ENCODE measurements at places on chromosomes 11 and 22. TPM values are rescaled to one million over a fixed set of nuclear protein-coding genes. Genes with fewer than 3 reads are reported as not detected.

KREMEN1 gene
- polyA plus RNA-seq: 2.8 TPM

GPR83 gene
- polyA plus RNA-seq: 0.74 TPM

SCUBE2 gene
- 9.9 TPM for polyA plus RNA-seq

OR51B2 gene
- not detected for polyA plus RNA-seq

APOL1 gene
- not detected for polyA plus RNA-seq

ADAMTS15 gene
- polyA plus RNA-seq: 1.1 TPM

All from neural cell (in vitro differentiated cells).